Activated CD4-positive, alpha-beta T cell treated with anti-CD3 and anti-CD28 coated beads for 48 hours (primary cell): ENCODE measurements at places on chromosomes 6 and 20.
A peak's percentile ranks its signal among the peaks of the same experiment; 100 is the strongest.

- no peak for DNase-seq
Observed at GRCh38 chr20:2920473-2920872, 47.2 kb downstream of the PTPRA start.

DNA sequence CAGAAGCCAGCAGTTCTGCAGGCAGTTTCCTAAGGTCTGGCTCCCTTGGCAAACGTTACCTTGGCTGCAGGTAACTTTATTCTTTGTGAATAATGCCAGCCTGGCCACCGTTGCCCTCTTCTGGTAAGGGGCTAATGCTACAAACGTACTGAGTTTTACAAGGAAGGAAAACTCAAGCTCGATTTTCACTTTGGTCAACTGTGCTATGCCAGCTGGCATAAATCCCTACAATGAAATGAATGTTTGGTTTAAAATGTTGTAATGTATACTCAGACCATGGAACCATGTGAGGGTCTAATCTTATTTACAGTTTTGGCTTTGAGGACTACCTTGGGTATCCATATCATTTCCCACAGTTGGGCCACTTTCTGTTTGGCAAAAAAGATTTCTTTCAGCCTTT is 101.4 kb downstream of the SLX4IP start:
- DNase-seq: peak; percentile 35

- DNase-seq: no peak
Observed at GRCh38 chr6:157587127-157587926, 206.3 kb downstream of the ZDHHC14 start.

- no peak for DNase-seq
Observed at GRCh38 chr6:11263291-11263775, 30.9 kb upstream of the NEDD9 start.

DNA sequence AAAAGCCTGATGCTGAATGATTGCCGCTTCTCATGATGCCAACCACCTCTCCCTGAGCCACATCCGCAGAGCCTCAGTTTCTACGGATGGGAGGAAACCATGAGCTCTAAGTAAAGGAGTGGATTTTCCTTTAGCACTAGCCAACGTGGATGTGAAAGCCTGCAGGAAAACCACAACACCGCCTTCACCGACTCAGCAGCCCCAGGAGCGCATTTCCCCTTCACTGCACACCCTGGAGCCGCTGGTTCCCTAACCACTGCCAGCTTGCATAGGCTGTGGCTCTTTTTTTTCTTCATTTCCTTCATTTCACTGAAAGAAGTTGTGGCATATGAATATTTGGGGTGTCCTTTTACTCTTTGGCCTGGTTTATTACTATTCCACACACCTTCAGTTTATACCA is 50.5 kb upstream of the SSTR4 start:
- no peak for DNase-seq

DNA sequence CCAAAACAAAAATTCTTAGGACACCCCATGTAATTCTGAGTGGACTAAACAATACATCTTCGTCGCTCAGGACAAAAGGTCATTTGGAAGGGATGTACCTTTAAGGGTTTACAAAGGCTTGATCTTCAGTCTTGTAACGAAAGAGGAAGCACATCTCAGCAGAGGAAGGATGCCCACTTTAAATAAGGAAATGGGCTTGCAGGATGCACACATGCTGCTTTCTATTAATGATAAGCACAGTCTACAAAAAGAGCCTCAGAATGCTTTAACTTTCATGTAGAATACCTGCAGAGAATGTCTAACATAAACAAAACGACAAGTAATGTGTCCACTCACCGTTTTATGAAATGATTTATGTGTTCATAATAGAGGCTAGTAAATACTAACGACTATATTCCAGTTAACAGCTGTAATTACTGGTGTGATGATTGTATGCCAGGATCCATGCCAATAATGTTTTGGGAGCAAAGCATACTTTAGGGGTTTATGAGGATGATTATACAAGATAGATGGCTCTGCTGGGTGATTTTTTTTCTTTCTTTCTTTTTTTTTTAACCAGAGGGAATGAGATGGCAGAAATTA is 216.9 kb downstream of the GMDS start:
- no peak for DNase-seq

DNA sequence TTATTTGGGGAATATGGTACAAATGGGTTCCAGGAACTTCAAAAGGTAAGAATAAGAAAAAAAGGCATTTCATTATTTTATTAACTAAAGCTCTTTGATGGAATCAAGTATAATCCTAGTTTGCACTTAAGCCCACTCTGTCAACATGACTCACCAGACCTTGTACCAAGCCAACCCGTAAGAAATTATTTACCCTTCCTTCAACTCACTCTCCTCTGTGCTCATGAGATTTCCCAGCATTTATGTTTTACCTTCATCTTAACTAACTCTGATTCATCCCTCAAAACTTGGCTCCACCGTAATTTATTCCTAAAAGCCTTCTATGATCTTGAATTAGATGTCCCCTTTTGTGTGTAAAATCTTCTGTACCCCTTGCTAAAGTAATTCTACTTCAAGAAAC is 308.7 kb downstream of the PKHD1 start:
- no peak for DNase-seq

DNA sequence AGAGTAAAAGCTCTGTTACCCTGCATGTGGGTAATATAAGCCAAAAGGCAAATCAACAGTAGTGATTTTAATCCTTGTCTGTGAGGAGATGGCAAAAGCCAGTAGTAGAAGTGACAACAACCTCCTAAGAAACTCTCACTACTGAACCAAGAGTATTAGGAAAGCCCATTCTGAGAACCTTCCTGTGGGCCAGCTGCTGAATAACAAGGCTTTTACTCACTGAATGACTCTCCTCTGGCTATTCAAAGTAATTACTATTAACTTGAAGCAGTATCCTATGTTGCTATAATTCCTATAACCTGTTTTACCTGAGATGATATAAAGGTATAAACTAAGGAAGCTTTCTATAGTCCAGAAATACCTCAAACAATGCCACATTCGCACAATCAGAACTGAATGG is 55.1 kb downstream of the CHD6 start:
- no peak for DNase-seq

GRCh38 chr6:6919173-6919572 is 188.6 kb upstream of the RREB1 start:
- no peak for DNase-seq

GRCh38 chr6:35687658-35688604 is 784 bp downstream of the FKBP5 start:
- DNase-seq: peak; percentile 77

- no peak for DNase-seq
Observed at GRCh38 chr20:3431109-3431508, 23.6 kb upstream of the DNAAF9 start.

DNA sequence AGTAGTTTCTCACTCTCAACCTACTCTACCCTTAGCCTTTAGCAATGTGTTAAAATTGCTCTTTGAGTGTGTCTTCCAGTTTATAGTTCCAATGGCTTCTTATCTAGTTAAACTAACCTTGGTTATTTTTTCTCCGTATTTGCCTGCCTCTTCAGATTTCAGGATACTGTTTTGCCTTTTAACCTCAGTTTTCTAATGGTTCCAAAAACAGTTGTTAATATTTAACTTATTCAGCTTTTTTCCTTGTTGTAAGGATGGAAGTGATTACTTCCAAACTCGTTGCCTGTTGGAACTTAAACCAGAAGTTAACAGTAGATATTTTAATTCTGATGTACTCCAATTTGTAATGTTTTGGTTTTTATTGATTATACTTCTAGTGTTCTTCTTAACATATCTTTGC is 1574.9 kb downstream of the HACE1 start:
- no peak for DNase-seq

- no peak for DNase-seq
Observed at GRCh38 chr6:115982453-115982852, 78.2 kb downstream of the FRK start.

GRCh38 chr20:63261060-63261794 is 7.0 kb upstream of the NKAIN4 start:
- DNase-seq: no peak

DNA sequence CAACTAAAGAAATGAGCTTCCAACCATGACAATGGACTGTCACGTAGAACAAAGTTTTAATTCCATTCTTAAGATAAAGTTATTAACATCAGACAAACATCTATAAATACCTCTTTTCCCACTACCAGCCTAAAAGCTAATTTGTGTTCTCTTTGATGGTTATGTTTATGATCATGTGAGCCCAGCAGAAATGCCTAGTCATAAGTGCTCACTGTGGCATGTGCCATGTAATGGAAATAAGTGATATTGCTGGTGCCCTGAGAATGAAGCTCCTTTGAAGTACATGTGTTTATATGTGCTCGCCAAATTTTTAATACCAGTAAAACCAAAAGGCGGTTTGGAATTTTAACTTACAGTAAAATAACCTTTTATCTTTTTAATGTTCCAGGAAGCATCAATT is 205.8 kb downstream of the ISM1 start:
- no peak for DNase-seq

GRCh38 chr6:42565823-42566613 is 2.2 kb downstream of the UBR2 start:
- no peak for DNase-seq

- DNase-seq: no peak
Observed at GRCh38 chr6:9399916-9400315, 964.6 kb upstream of the SLC35B3 start.

GRCh38 chr20:19617256-19617655 is 140.8 kb upstream of the RIN2 start:
- no peak for DNase-seq

DNA sequence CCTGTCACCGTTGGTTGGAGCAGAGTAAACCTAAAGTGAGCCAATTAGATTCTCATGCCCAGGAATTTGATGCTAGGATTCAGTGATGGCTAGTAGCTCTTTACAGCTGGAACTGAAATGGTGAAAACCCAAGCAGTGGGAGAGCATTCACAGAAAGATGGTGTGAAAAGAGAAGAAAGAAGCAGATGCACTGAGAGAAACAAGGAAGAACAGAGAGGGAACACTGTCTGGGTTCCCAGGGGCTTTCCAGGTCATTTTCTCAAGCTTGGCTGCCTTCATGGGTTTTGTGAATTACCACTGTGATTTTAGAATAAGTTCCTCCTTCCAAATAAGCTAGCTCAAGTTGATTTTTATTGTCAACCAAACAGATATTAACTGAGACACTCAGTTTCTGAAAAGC is 104.1 kb upstream of the AKIRIN2 start:
- no peak for DNase-seq
